ENCODE measurements at places on chromosomes 12 and 14.

DNA sequence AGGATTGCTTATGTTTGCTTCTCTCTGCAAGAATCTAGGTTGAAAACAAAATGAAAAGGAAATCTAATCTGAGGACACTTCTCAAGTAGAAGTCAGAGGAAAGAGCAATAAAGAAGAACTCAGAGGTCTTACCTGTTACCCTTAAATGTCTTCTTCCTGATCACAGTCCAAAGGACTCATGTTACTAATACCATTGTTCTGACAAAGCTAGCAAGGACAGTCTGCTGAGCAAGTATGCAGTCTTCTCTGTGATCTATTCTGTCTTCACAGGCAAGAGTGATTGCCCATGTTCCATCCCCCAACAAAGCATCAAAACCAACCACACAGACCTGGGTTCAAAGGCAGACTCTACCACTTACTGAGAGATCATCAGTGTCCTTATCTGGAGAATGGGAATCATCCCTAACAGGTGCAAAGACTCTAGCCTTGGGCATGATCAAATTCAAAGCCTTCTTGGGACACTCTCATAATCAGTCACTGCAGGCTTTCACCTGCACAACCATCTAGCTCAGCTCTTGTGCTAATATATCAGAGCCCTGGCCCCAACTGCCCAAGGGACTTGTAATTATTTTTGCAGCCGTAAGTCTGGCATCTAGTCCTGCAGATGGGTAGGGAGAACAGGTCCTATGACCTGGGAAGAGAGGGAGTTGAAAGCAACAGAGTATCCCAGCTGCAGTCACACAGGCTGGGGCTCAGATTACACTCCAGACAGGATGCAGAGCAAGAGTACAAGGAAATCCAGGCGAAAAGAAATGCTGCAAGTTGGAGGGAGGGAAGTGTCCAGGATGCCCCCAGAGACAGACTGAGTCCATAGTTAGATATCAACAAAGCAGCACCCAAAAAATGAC is 97.9 kb upstream of the NUDT4 start:
- no peak for DNase-seq

- DNase-seq = no peak
Observed at GRCh38 chr14:34212172-34212929, 249.7 kb downstream of the SPTSSA start.

GRCh38 chr12:105382771-105383622 is 52.5 kb downstream of the C12orf75 start:
- DNase-seq = peak; percentile 64

DNA sequence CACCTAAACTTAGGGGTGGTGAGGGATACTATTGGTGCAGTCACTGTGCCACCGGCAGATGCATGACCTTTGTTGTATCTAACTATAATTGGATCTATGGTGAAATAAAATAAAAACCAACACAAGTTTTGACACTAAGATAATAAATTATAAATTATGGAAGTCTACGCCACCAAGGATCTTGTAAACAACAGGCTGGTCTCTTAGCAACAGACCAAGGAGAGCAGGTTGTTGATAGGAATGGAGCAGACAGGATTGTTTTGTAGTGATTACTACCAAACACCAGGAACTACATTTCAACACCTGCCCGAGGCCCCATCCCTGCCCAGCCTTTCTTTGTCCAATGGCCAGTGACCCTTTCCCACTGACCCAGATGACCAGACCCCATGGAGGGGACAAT is 1178.0 kb downstream of the VRK1 start:
- DNase-seq = no peak

- no peak for DNase-seq
Observed at GRCh38 chr12:58081488-58081887, 140.1 kb downstream of the ATP23 start.

DNA sequence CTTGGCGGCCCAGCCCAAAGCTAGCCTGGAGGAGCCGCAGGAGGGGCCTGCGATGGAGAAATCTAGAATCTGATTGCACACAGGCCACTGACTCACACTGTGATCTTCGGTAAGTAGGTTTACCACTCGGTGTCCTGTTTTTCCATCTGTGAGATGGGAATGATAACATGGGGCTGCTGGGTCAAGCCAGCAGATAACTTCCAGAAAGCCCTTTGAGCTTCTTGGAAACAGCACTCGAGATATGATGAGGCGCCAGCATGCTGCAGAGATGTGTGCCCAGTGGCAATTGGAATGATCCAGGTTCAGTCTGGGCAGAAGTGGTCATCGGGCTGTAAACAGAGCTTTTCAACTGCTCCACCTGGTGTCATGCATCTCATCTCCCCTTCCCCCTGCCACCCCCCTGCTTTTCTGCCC is 771.3 kb upstream of the TBX3 start:
- no peak for DNase-seq

DNA sequence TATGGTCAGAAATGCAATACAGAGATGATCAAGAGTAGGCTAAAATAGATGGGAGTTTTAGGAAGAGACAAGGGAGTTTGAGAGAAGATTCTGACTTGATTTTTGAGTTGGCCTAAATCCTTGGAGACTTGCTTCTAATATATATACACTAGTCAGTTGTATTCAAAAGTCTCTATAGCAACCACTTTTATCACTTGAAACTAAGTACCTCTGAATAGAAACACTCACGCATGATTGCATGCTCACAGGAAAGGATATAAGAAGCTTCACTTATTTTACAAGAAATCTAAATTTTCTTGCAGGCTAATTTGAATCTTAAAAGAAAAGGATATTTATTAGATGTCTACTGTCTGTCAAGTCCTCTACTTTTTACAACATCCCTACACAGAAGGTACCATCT is 316.8 kb downstream of the SNAPC1 start:
- DNase-seq = no peak

GRCh38 chr14:72024504-72024903 is 92.3 kb downstream of the RGS6 start:
- no peak for DNase-seq

GRCh38 chr12:56278905-56279304 is 12.2 kb downstream of the COQ10A start:
- no peak for DNase-seq

GRCh38 chr12:95848575-95849388 is 10.0 kb upstream of the SNRPF start:
- DNase-seq = peak; percentile 15

DNA sequence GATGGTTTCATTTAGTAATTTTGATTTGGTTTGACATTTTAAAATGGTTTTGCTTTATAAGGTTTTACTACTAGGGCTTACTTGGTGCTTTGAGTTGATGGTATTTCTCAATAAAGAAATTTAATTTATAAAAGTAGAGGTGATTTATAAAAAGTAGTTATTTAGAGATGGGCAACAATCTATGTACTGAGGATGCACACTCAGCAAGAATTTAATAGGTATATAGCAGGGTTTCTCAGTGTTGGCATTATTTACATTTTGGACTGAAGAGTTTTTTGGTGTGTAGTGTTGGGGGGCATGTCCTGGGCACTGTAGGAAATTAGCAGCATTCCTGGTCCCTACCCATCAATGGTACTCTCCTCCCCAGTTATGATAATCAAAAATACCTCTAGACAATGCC is 47.7 kb downstream of the PPHLN1 start:
- no peak for DNase-seq

- no peak for DNase-seq
Observed at GRCh38 chr14:51041883-51042282, 53.0 kb downstream of the TRIM9 start.

DNA sequence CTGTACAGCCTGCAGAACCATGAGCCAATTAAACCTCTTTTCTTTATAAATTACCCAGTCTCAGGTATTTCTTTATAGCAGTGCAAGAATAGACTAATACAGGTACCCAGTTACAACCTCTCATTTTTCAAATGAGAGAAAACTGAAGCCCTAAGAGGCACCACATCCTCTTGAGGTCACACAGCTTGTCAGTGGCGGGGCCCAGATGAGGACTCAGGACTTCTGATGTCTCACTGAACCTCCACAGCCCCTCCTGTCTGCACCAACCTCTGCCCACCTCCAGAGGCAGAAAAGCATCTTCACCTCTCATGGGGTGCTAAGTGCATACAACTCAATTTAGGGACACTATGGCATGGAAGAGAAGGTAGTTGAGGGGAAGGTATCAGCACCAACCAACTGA is 120.7 kb downstream of the CRACR2A start:
- DNase-seq = no peak

DNA sequence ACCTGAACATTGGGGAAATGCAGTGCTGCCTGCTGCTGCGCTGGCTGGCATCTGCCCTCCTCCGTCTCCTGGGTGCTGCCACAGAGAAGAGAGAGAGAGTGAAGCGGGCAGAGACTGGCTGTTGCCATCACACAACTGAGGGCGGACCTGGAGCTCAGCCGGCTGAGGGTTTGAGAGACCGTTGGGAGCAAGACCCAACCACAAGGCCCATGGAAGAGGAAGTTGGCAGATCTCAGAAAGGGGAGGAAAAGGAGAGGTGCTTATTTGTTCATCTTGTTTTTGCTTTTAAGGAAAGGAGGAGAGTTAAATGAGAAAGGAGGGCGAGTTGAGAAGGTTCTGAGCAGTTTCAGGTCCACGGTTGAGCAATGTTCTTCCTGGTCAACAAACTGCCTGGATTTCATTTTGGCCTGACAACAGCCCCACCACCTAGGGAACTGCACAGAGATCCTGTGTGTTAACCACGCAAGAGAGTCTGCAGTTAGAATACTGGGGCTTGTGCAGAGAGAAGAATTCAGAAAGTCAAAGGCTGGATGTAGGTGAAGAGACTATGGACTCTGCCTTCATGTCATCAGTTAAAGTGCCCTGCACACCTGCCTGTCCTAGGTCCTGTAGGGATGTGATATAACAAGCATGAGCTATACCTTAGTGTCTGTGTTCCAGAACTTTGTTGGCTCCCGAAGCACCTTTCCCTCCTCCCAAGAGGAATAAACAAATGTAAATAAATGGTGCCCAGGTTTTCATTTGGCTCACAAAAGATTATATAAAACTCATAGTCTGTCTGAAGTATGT is 124.6 kb downstream of the ETV6 start:
- peak; percentile 20 for DNase-seq

DNA sequence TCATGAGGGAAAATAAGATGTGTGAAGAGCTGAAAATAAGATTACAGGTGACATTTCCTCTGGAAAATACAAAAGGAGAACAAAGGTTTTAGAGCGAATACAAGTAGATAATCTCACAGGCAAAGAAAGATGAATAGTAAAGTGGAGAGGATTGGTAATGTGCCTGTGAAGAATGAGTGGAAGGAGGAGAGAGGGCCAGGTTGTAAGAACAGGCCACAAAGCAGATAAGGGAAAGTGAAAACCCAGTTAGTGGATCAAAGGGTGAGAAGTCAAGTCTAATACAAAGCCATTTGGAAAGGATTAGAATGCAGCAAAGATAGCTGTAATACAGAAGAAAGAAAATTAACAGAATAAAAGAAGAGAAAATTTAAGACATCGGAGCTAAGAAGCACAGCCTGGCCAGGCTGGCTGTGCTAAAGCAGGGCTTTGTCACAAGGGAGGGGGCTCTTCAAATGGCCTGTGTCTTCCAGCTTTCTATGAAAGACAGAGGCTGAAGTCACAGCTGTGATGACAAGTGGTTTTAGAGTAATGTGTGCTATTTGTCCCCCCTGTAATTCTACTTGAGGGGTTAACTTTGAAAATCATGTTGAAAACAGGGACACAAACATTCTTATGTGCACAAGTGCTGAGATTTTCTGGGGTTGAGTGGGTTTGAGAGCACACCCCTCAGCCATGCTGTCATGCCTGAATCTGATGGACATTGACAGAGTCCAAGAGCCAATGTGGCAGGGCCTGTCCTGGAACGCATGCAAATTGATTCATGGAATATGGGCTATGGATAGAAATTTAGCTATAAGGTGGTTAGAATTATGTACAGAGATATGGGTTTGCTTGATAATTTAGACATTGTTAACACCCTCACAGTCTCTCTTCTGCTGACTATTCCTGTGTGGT is 344.5 kb upstream of the NAV3 start:
- DNase-seq = no peak

DNA sequence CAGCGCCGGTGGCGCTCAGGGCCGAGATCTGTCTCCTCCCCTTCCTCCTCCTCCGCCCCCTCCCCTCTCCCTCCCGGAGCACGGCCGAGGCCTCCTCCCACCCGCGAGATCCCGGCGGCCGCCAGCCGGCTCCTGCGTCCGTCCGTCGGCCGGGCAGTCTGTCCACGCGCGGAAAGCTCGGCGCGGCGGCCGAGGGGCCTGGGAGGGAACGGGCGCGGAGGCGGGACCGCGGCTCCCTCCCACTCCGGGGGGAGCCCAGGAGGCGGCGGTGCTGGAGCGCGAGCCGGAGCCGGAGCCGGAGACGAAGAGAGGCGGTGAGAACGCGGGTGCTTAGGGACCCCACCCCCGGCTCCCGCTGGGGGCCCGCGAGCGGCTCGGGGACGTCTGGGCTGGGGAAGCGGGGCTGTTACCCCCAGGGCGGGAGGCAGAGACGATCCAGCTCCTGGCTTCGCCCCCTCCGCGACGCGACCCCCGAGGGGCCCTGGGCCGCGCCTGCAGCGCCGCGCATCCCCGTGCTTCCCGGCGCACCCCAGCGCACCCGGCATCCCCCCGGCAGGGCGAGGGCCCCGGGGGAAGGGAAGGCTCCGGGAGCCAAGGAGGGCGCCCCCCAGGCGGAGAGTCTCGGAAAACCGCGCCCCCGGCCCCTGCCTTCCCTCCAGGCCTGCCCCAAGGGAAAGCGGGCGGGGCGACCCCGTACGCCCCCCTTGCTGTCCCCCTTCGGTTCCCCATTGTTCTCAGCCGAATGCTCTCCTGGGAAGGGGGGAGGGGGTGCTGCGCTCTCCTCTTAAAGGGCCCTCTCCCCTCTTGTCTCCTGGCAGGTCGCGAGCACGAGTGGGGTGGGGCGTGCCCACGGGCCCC is at the start of gene DTX1:
Gene DTX1 (plus strand): TSS at position 100 of the 858 bp plus-strand sequence. CDS start 1,463 bp downstream, outside the sequence.
- peak; percentile 39 for DNase-seq

DNA sequence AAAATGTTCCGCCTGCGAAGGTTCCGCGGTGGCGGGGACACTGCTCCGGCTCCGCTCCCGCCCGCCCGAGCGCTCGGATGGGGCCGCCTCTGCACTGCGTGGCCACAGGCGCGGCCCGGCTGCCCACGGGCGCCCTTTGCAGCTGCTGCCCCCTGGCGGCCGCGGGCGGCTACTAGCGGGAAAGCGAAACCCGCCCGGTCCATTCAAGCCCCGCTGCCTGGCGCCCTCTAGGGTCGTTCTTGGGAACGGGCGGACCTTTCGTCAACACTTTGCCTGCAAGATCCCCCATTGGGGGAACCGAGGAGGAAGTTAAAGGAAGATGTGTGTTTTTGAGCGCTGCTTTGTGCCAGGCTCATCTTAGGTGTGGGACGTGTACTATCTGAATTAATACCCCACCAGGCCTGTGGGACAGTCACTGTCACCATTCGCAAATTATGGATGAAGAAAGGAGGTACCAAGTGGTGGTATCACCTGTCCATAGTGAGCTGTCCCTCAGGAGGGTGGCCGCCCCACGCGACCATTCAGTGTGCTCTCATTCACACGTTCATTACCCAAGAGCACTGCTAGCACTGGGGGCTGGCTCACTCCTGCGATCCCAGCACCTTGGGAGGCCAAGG is 19.4 kb downstream of the GPR132 start:
- peak; percentile 92 for DNase-seq

- DNase-seq = no peak
Observed at GRCh38 chr14:32820181-32820580, 118.5 kb upstream of the NPAS3 start.

GRCh38 chr14:54889919-54890318 is 12.7 kb downstream of the GCH1 start:
- DNase-seq = no peak

GRCh38 chr14:104422837-104423681 is 156.5 kb upstream of the C14orf180 start:
- no peak for DNase-seq

- no peak for DNase-seq
Observed at GRCh38 chr14:50425816-50426215, 29.1 kb upstream of the CDKL1 start.

Measured in CD4-positive, alpha-beta T cell treated with Interleukin-10 for 1 hour (primary cell).